Frontal cortex (tissue), 4 donors: ENCODE measurements at places on chromosomes 3 and 15. TPM values are rescaled to one million over a fixed set of nuclear protein-coding genes. Genes with fewer than 3 reads are reported as not detected.

DNA sequence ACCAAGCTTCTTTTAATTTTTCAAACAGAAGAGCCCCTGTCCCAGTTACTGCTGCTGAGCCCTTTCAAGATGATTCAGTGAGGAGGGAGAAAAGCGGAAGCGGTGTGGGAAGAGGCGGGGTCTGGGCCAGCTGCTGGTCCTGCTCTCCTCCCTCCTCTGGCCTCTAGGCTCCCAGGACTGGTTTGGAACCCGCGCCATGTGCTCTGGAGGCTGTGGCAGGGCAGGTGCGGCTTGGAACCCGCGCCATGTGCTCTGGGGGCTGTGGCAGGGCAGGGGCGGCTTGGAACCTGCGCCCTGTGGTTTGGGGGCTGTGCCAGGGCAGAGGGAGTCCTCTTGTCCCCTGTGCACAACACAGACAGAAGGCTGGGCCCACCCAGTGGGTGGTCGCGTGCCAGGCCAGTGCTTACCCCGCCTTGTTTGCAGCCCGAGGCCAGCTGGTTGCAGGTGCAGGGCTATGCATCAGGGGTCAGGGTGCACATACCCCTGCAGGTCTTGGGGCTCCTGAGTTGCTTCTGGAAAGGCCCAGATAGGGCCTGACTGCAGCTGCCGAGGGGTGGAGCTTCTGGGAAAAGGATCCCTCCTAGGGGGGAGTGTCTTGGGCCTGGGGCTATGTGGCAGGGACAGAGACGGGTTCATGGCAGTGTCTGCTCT, 12.2 kb downstream of the ALG1L2 start:
- no peak for DNase-seq

DNA sequence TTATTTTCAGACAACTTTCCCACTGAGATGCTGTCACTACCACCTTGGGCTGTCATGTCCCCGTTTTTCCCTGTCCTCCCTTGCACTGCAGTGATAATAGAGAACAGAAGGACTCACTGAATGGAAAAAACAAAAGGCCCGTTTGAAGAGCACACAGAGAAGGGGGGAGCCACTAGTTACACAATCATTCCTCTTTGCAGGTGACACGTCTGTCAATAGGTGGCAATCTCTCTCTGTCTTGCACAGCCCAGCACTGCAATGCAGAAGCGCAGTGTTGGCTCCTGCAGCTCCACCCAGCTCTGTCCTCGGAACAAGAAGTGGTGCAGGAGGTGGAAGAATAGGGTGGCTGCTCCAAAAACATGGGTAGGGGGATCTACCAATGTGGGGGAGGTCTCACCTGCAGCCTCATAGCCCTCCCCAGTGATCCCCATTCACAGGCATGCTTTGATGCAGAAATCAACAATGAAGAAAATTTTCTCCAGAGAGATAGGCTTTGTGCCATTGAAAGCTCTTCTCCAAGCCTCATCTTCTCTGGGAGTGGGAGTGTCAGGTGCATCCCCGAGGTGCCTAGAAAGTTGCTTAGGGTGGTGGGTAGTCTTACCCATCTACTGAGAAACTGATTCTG, 31.8 kb downstream of the FSTL1 start:
- DNase-seq, result no peak

CACNA2D2 gene
- total RNA-seq, result 2.4 TPM

- no peak for DNase-seq
Measured at GRCh38 chr3:127720161-127720823, 47.5 kb downstream of the ABTB1 start.

PYGO1 gene
- 45.2 TPM for total RNA-seq

GRCh38 chr3:108345492-108346205, 49.3 kb downstream of the HHLA2 start:
- DNase-seq, result no peak

- no peak for DNase-seq
Measured at GRCh38 chr15:88738796-88739195, 64.4 kb upstream of the ACAN start.

- DNase-seq, result no peak
Measured at GRCh38 chr3:143977341-143978262, 6.0 kb downstream of the DIPK2A start.

- no peak for DNase-seq
Measured at GRCh38 chr15:74243431-74243830, 7.3 kb downstream of the CCDC33 start.

DNA sequence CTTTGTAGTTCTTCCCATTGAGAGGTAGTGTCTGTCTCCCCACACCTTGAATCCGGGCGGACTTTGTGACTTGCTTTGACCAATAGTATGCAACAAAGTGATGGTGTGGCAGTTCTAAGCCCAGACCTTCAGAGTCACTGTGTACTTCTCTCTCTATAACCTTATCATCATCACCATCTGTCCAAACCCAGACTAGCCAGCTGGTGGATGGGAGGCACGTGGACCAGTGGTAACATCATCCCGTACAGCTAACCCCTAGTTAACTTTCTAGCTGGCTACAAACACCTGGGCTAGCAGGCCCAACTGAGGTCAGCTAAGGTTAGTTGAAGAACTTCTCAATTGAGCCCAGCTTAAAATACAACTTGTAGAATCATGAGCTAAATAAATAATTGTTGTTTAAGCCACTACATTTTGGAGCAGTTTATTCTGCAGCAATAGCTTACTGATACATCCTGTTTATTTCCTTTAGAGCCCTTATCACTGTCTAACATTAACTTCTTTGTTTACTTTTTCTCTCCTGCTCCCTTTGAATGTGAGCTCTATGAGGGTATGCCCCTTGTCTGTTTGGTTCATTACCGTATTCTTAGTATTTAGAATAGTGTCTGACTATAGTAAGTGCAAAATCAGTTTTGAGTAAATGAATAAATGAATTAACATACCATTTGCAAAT, 11.5 kb upstream of the CCR9 start:
- no peak for DNase-seq

- DNase-seq, result no peak
Measured at GRCh38 chr3:100746092-100746491, 36.8 kb downstream of the TFG start.
